Activated CD4-positive, alpha-beta memory T cell treated with anti-CD3 and anti-CD28 coated beads, Interleukin-2, amount 10 ng/mL, durations not matched to agents 7 days and 5 days (primary cell): ENCODE measurements at places on chromosomes 11 and 22.

DNA sequence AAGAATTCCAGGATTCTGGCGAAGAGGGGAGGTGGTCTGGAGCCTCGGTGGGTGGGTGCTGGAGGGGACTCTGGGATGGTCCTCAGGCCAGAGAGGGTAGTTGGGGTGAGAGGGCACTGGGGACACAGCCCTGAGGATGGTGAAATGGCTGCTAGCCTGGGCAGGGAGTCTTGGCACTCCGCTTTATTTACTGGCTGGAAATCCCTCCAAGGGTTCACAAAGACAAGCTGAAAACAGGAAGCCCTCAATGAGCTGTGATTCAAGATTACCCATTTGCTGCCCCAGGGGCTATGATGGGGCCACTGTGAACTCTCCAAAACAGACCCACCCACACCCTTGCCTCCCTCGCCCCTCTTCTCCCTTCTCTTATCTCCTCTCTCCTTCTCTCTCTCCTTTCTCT, 71.9 kb downstream of the FBXO7 start:
- DNase-seq, result no peak
- H3K27ac ChIP-seq, result no peak overlapping the region
- no peaks in the 10 kb centered on the region for H3K4me1 ChIP-seq
- H3K4me3 ChIP-seq, result no peak overlapping the region
- H3K27me3 ChIP-seq, result no peaks in the 10 kb centered on the region
- no peaks in the 10 kb centered on the region for H3K36me3 ChIP-seq

GRCh38 chr11:63998558-63999348, 12.5 kb downstream of the OTUB1 start:
- peaks cover 25% of the 10 kb centered on the region for H3K36me3 ChIP-seq
- no peak for DNase-seq
- H3K27me3 ChIP-seq, result peaks cover 2% of the 10 kb centered on the region
- no peak overlapping the region for H3K27ac ChIP-seq
- H3K4me1 ChIP-seq, result peaks cover 11% of the 10 kb centered on the region
- no peak overlapping the region for H3K4me3 ChIP-seq

GRCh38 chr11:126753990-126754389, 246.6 kb downstream of the KIRREL3 start:
- H3K4me1 ChIP-seq, result no peaks in the 10 kb centered on the region
- no peaks in the 10 kb centered on the region for H3K36me3 ChIP-seq
- H3K27me3 ChIP-seq, result peaks cover 1% of the 10 kb centered on the region
- H3K4me3 ChIP-seq, result no peak overlapping the region

- no peak overlapping the region for H3K27ac ChIP-seq
- no peaks in the 10 kb centered on the region for H3K27me3 ChIP-seq
- peaks cover 9% of the 10 kb centered on the region for H3K36me3 ChIP-seq
- no peak overlapping the region for H3K4me3 ChIP-seq
- DNase-seq, result no peak
These were observed 12.5 kb downstream of the QSER1 start for GRCh38 chr11:32905028-32905667.

- H3K4me1 ChIP-seq, result no peaks in the 10 kb centered on the region
- H3K36me3 ChIP-seq, result no peaks in the 10 kb centered on the region
- DNase-seq, result no peak
- H3K27me3 ChIP-seq, result no peaks in the 10 kb centered on the region
These were observed 2.5 kb upstream of the OR51G1 start for GRCh38 chr11:4926608-4927007.

- DNase-seq, result no peak
- H3K4me3 ChIP-seq, result no peak overlapping the region
- no peak overlapping the region for H3K27ac ChIP-seq
- no peaks in the 10 kb centered on the region for H3K27me3 ChIP-seq
- H3K36me3 ChIP-seq, result no peaks in the 10 kb centered on the region
These were observed 83.1 kb upstream of the SLC5A12 start for GRCh38 chr11:26805001-26805400.

DNA sequence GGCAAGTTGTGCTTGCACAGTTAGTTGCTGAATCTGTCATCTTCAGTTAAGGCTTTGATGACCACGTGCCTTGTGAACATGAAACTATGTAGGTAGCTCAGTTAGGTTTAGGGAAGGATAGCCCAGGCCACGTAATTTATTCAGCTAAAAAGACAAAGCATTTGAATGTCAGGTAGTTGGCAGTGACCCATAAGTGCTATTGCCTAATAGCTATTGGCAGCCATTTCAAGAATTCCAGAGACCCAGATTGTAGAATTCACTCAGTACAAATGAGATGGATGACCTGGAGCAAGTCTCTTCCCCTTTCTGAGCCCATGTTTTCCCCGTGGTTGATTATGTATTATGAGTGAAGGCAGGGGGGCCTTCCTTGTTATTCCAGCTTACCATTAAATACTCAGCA, 265.3 kb upstream of the ANO5 start:
- DNase-seq, result no peak
- H3K4me3 ChIP-seq, result no peak overlapping the region
- no peaks in the 10 kb centered on the region for H3K27me3 ChIP-seq
- no peak overlapping the region for H3K27ac ChIP-seq
- no peaks in the 10 kb centered on the region for H3K36me3 ChIP-seq
